Testis (tissue), 5 donors: ENCODE measurements at places on chromosomes 1 and 21. TPM values are rescaled to one million over a fixed set of nuclear protein-coding genes. Genes with fewer than 3 reads are reported as not detected.

DNA sequence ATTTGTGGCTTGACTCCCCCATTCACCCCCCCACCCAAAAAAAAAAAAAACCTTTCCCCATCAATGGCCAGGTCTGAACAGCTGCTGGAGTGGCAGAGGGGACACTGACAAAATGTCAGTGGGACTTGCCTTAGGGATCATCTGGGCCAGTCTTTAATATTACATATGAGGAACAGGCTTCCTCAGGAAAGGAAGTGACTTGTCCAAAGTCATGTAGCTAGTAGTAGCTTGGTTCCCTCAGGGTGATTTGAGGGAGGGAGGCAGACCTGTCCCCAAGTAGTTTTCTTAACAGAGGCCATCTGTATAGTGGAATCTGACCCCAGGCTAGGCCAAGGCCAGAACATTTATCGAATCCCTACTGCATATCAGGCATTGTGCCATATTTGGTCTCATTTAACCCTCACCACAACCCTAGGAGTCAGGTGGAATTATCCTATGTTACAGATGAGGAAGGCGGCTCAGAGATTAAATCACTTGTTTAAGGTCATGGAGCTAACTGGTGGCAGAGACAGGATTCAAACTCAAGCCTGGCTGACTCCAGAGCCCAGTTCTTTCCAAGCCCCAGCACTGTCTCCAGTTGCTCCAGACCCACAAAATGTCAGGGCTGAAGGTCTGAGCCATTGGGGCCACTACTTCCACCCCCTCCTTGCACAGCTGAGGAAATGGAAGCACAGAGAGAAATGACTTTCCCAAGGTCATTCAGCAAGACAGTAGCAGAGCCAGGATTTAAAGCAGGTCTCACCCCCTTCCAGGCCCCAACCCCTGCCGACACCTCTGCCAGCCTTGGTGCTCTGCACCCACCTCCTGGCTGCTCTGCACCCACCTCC, 10.4 kb downstream of the ZBTB7B start:
- no peak for DNase-seq

DNA sequence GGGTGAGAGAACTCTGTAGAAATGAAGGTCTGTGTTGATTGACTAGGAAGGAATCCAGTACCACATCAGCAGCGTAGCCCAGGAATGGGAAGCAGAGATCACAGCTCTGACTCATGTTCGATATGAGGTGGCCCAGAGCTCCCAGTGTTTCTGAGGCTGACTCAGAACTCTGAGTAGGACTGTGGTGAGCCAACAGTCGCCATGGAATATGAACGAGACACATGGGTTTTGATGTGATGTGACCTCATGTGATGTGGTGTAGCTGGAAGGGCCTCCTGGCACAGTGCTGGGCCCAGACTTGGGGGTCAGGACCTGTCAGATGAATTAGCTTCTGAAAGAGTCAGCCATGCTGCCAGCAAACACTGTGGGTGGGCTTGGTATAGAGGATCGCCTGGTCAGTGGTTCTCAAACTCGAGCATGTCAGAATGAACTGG, 237.0 kb downstream of the MRPL39 start:
- no peak for DNase-seq

The SERTAD4 gene
- 1.9 TPM for total RNA-seq

DNA sequence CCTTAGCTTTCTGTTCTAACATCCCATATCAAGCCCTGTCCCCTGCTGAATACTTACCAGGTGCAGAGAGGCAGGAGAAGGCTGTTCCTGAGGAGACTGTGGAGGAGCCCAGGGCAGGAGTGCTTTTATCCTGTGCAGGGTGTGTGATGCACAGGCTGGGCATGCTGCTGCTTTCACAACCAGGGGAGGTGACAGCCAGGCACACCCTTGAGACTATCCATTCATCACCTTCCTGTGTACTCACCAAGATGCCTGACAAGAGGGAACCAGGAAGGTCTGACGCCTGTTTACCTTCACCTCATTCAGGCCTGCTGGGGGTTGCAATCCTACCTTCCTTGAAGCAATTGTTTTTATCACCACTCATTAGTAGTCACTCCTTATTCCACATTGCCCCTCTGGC, at the start of gene LCE3E:
LCE3E (minus strand) TSS at position 100 of the 400 bp plus-strand sequence. CDS start 572 bp downstream, outside the sequence.
- DNase-seq, result no peak

DNA sequence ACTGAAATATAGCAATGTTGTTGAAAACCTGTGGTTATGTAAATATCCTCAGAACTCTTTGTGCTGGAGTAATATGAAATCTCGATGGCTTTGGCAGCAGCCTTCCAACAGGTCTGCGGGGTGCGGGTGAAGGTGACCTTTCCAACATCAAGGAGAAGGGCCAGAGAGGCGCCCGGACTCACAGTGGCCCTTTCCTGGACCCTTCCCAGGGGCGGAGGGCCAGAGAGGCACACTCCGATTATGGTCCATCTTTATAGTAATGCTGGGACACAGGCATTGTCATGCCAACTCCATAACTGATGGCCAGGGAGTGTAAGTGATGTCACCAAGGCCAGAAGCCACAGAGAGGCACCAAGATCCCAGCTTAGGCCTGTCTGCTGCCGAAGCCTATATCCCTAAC, 18.1 kb downstream of the SLC37A1 start:
- DNase-seq, result no peak

The HFM1 gene
- 20.5 TPM for total RNA-seq

- DNase-seq, result no peak
Measured at GRCh38 chr1:246037832-246038231, 469.2 kb downstream of the SMYD3 start.
